ENCODE measurements at places on chromosomes 6 and 20.
A peak's percentile ranks its signal among the peaks of the same experiment; 100 is the strongest.

GRCh38 chr6:43359381-43359780 is 10.1 kb downstream of the ZNF318 start:
- H3K36me3 ChIP-seq: peaks cover 63% of the 10 kb centered on the region
- no peaks in the 10 kb centered on the region for H3K27me3 ChIP-seq
- no peak overlapping the region for H3K4me3 ChIP-seq
- H3K27ac ChIP-seq: no peak overlapping the region
- DNase-seq: no peak

- no peak overlapping the region for H3K27ac ChIP-seq
- DNase-seq: no peak
- H3K27me3 ChIP-seq: no peaks in the 10 kb centered on the region
- peaks cover 5% of the 10 kb centered on the region for H3K4me1 ChIP-seq
- H3K36me3 ChIP-seq: no peaks in the 10 kb centered on the region
- H3K4me3 ChIP-seq: no peak overlapping the region
These were observed 589.9 kb upstream of the SLC35B3 start for GRCh38 chr6:9025228-9025627.

DNA sequence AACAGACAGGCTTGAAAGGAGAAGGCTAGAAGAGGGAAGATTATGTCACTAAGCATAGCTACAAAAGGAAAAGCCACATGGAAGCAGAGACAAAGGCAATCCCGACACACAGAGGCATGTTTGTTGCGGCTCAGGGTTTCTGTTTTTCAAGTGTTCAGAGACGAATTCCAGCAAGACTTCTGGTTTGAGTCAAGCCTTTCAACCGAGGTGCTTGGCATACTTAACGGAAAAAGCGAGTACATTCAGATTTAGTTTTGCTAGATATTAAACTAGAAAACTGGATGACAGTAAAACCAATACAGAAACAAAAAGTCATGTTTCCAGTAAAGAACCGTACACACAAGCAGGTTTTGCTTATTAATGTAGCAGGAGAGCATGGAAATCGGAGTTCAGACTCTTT is 27.2 kb downstream of the MCUR1 start:
- DNase-seq: no peak
- no peak overlapping the region for H3K27ac ChIP-seq
- peaks cover 16% of the 10 kb centered on the region for H3K36me3 ChIP-seq
- H3K27me3 ChIP-seq: no peaks in the 10 kb centered on the region

GRCh38 chr6:73747289-73747688 is 51.3 kb downstream of the CD109 start:
- peak; percentile 14 for DNase-seq
- H3K27me3 ChIP-seq: no peaks in the 10 kb centered on the region
- H3K4me1 ChIP-seq: no peaks in the 10 kb centered on the region

DNA sequence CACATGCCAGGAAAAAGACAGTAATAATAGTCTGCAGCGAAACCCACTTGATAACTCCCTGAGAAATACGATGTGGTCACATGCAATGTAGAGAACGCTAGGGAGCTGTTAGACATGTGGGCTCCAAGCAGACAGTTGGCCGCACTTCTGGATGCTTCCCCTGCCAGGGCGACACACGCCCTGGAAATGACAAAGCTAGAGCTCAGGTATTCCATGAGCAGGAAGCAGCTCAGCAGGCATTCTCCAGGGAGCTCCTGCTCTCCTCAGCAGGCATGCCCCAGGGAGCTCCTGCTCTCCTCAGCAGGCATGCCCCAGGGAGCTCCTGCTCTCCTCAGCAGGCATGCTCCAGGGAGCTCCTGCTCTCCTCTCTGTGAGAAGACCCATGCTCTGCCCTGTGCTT is 52.4 kb upstream of the NXT1 start:
- no peak for DNase-seq
- no peaks in the 10 kb centered on the region for H3K36me3 ChIP-seq
- peaks cover 3% of the 10 kb centered on the region for H3K27me3 ChIP-seq
- no peak overlapping the region for H3K27ac ChIP-seq
- no peaks in the 10 kb centered on the region for H3K4me1 ChIP-seq

DNA sequence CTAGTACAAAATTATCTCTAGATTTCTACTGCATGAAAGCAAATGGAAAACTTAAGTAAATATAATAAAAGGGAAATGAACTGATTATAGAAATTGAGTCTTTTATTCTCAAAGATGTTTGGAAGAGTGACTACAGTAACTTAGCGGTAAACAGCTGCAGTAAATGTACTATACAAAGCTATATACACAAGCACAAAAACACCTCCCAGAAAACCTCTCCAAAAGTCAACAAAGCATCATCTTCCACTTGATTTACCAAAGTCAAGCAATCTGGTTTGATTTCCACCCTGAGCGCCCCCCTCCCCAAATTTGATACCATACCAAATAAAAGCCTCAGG is 142.1 kb upstream of the SHLD1 start:
- DNase-seq: no peak
- peaks cover 67% of the 10 kb centered on the region for H3K4me1 ChIP-seq
- peaks cover 27% of the 10 kb centered on the region for H3K27me3 ChIP-seq
- H3K36me3 ChIP-seq: peaks cover 4% of the 10 kb centered on the region
- peak overlapping the region; percentile 98 for H3K4me3 ChIP-seq
- peak overlapping the region; percentile 93 for H3K27ac ChIP-seq

GRCh38 chr6:76166297-76166696 is 93.8 kb upstream of the IMPG1 start:
- DNase-seq: no peak
- no peak overlapping the region for H3K4me3 ChIP-seq
- H3K27ac ChIP-seq: no peak overlapping the region
- H3K36me3 ChIP-seq: peaks cover 4% of the 10 kb centered on the region
- H3K27me3 ChIP-seq: no peaks in the 10 kb centered on the region

GRCh38 chr20:17971300-17972013 is 2.6 kb downstream of the MGME1 start:
- no peak for DNase-seq
- H3K4me3 ChIP-seq: peak overlapping the region; percentile 36
- peaks cover 65% of the 10 kb centered on the region for H3K4me1 ChIP-seq
- H3K27me3 ChIP-seq: peaks cover 19% of the 10 kb centered on the region
- H3K27ac ChIP-seq: peak overlapping the region; percentile 97

DNA sequence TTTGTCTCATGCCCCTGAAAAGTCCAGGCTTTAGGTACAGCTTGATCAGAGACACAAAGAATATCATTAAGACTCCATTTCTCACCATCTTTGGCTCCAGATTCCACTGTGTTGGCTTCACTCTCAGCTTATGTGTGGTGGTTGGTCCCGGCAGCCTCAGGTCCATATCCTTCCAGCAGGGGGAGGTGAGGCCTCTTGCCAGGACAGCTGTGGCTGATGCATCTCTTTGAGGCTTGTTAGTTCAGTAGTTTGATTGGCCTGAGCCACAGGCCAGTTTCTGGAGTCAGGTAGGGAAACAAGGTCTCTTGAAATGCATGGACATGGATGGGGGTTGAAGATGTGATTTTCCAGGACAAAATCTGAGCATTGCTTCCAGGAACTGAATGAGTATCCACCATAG is 62.4 kb downstream of the JAG1 start:
- no peak overlapping the region for H3K27ac ChIP-seq
- no peak overlapping the region for H3K4me3 ChIP-seq
- H3K27me3 ChIP-seq: peaks cover 2% of the 10 kb centered on the region
- no peak for DNase-seq

DNA sequence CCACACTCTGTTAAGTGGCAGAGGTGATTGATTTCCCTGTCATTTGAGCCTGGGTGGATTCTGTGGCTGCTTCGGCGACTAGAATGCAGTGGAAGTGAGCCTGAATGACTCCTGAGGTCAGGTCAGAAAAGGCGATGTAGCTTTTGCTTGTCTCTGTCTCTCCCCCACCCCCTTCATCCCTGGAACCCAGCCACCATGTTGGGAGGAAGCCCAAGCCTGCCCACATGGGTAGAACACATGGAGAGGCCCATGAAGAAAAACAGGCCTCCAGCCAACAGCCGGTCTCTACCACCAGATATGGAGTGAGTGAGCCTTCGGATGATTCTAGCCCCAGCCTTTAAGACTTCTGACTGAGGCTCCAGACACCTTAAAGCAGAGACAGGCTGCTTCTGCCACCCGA is 181.0 kb downstream of the TFAP2C start:
- peaks cover 4% of the 10 kb centered on the region for H3K27me3 ChIP-seq
- H3K36me3 ChIP-seq: no peaks in the 10 kb centered on the region

DNA sequence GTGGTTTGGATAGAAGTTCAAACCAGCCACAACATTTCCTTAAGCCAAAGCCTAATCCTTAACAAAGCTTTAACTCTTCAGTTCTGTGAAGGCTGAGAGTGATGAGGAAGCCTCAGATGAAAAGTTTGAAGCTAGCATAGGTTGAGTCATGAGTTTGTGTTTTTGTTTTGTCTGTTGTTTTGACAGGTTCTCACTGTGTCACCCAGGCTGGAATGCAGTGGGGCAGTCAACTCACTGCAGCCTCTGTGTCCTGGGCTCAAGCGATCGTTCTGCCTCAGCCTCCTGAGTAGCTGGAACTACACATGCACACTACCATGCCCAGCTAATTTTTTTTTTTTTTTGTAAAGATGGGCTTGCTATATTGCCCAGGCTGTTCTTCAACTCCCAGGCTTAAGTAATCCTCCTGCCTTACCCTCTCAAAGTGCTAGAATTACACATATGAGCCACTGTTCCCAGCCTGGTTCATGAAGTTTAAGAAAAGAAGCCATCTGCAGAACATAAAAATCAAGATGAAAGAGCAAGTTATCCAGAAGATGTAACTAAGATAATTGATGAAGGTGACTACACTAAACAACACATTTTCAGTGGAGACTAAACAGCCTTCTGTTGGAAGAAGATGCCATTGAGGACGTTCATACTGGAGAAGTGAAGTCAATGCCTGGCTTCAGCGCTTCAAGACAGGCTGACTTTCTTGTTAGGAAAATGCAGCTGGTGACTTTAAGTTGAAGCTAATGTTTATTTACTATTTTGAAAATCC is 96.2 kb downstream of the SMAP1 start:
- H3K27me3 ChIP-seq: no peaks in the 10 kb centered on the region
- no peak overlapping the region for H3K4me3 ChIP-seq
- H3K27ac ChIP-seq: no peak overlapping the region
- DNase-seq: no peak

- H3K4me3 ChIP-seq: no peak overlapping the region
- H3K4me1 ChIP-seq: peaks cover 44% of the 10 kb centered on the region
- peak overlapping the region; percentile 6 for H3K27ac ChIP-seq
- no peak for DNase-seq
- H3K27me3 ChIP-seq: no peaks in the 10 kb centered on the region
- H3K36me3 ChIP-seq: no peaks in the 10 kb centered on the region
These were observed 57.5 kb upstream of the IL20RA start for GRCh38 chr6:137102050-137102848.

GRCh38 chr6:143696664-143697000 is 18.9 kb downstream of the PHACTR2 start:
- H3K4me1 ChIP-seq: peaks cover 34% of the 10 kb centered on the region
- H3K27ac ChIP-seq: no peak overlapping the region
- no peak overlapping the region for H3K4me3 ChIP-seq
- H3K27me3 ChIP-seq: no peaks in the 10 kb centered on the region
- no peak for DNase-seq
- no peaks in the 10 kb centered on the region for H3K36me3 ChIP-seq

GRCh38 chr20:1874450-1875182 is 20.6 kb upstream of the SIRPA start:
- H3K27me3 ChIP-seq: no peaks in the 10 kb centered on the region
- H3K27ac ChIP-seq: no peak overlapping the region
- H3K4me3 ChIP-seq: no peak overlapping the region
- DNase-seq: no peak
- no peaks in the 10 kb centered on the region for H3K4me1 ChIP-seq

All from immature natural killer cell (primary cell).